ENCODE measurements at places on chromosomes 2 and 18.
A peak's percentile ranks its signal among the peaks of the same experiment; 100 is the strongest.

DNA sequence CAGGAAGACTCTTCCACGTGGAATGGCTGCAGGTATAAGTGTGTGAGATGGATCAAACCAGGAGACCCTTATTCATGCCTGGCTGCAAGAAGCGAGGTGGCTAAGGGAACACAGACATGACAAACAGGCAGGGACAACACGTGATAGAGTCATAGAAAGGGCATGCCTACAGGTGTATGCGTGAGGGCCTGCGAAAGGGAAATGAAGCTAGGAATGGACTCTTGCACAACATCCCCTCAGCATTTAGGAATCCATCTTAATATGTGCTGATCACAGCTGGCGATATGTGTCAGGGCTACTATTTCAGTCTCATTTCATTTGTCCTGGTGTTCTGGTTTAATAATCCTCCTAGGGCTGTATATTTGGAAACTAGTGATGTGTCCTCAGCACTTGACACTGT lies 291.2 kb downstream of the MYT1L start:
- no peak for DNase-seq

GRCh38 chr2:42558827-42559226 lies 9.6 kb upstream of the MTA3 start:
- no peak for DNase-seq

DNA sequence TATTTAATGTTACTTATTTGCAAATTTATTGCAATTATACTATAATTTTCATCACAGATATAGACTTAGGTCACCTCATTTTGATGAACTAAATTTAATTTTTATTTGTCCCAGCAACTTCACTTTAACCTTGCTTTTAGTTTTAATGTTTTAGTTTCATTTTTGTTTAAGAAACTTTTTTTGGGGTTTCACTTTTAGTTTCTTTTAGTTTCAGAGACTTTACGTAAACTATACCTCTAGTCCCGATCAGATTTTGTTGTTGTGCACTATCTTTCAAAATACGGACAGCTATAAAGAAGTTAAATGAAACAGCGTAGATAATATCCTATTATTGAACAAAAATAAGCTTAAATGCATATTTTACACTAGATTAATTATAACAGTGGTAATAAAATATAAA lies 460.5 kb downstream of the ERBB4 start:
- peak; percentile 22 for DNase-seq

DNA sequence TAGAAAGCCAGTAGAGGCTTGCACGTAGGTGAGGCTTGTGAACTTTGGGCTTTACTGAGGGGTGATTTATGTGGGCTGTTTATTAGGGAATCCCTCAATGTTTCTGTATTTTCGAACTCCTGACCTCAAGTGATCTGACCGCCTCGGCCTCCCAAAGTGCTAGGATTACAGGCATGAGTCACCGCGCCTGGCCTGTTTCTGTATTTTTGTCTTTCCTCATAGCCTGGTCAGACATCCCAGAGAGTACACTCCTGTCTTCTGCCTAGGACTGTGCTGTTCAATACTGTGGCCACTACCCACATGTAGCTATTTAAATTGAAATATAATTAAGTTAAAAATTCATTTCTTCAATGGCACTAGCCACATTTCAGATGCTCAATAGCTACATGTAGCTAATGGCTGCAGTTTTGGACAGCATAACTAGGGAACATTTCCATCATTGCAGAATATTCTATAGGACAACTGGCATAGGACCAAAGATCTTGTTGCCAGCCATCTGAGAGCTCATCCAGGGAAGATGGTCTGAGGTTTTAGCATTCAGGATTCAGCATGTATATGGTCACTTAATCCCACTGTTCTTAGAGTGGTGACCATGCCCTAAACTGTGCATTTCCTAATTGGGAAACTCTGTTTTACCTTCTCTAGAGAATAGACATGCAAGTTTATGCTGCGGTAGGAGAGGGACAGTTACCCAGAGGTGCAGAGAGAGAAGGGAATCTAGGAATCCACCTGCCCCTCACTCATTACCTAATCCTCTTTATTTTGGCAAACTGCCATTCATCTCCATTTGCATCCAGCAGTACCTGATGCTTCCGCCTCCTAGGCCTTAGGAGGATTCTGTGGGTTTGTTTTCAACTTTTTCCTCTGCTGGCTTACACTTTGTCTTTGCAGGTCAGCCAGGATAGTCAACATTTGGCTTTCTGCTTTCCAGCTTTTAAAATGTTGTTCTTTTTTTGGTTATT lies 64.4 kb downstream of the LCLAT1 start:
- peak; percentile 40 for DNase-seq

GRCh38 chr2:223724861-223725260 lies 112.5 kb downstream of the AP1S3 start:
- DNase-seq = peak; percentile 15

DNA sequence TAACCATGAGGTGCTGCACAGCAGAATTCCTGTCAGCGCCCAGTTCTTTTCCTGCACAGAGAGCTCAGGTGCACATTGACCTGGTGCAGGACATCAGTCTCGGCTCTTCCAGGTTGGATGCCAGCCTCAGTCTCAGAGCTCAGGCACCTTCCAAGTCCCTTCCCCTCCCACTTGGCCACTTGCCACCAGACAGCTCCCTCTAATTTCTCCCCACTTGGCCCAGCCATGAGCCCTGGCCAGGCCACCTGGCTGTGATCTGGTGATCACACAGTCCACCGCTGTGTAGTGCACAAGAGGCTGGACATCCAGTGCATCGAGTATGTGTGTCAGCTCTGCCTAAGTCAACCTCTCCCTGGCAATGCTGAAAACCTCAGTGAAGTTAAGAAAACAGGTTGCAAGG lies 336.6 kb upstream of the MYT1L start:
- DNase-seq = no peak

DNA sequence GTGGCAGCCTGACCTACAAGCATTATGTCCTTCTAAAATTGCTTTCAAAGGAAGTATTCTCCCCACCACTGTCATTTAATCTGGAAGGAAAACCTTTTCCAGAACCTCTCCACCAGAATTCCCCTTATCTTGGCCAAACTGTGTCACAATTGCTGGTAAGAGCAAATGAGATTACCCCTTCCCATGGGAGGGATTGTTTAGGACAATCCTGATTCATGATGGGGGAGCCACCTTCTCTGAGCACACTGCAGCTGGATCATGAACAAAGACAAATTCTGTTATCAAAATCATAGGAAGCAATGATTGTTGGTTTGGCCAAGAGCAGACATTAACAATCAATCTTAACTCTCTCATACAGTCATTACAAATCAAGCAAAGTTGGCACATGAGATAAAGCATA lies 18.1 kb upstream of the ATOH8 start:
- peak; percentile 81 for DNase-seq

GRCh38 chr18:579238-579637 lies 942 bp upstream of the CETN1 start:
- DNase-seq = no peak

- DNase-seq = peak; percentile 7
Measured at GRCh38 chr2:54866179-54866578, 142.7 kb downstream of the EML6 start.

DNA sequence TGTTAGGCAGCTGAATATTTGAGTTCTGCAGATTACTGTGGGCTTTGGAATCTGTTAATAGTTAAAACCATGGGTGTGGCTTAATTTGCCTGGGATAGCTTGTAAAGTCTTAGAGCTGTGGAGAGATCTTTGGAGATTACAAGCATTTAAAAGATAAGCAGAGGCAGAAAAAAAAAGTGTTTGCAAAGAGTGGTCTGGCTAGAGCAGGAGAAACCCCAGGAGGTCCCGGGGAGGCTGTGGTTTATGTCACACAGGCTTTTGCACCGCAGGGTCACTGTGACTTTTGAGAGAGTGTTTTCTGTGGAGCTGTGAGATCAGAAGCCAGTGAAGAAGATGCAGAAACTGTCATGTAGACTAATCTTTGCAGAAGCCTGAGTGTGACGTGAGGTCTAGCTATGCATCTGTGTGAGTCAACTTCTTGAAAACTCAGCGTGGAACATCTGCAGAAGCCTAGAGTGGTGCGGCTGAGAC lies 49.0 kb downstream of the SETBP1 start:
- peak; percentile 75 for DNase-seq

GRCh38 chr2:222846003-222846402 lies 14.8 kb upstream of the ACSL3 start:
- no peak for DNase-seq

GRCh38 chr2:209619782-209620181 lies 151.8 kb upstream of the UNC80 start:
- no peak for DNase-seq

- no peak for DNase-seq
Measured at GRCh38 chr18:68041327-68041726, 524.8 kb upstream of the DSEL start.

DNA sequence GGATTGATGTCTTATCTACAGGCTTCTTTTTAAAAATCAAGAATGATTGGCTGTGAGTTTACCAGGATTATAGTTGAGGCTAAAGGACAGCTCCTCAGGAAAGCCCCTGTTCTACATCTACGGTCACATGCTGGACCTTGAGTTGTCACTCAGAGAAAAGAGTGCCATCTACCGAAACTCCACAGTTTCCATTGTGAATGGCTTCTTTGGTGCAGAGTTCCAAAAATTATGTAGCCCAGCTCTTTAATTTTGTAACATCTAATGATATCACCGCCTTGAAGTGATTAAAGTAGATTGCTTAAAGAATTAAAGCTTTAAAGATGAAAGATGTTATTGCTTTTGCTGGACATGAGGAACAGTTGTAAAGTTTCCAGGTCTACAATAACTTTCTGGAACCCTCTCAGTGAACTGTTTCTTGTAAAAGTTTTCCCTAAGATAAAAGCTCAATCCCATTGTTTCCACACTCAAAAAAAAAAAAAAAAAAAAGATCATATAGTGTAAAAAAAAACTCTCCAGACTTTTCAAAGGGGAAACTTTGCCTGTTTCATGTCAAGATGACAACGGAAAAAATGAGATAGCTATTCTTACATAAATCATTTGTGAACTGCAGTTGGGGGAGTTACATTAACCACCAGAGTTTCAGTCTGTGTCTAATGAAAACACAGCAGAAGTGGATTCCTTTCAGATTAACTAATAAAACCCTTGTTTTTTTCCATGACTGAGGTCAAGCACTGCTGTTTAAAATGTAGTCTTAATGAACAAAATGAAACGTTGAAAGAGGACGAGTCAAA lies 4.3 kb downstream of the COL3A1 start:
- DNase-seq = peak; percentile 98

GRCh38 chr2:50143822-50144575 lies 887.9 kb downstream of the NRXN1 start:
- DNase-seq = peak; percentile 25

DNA sequence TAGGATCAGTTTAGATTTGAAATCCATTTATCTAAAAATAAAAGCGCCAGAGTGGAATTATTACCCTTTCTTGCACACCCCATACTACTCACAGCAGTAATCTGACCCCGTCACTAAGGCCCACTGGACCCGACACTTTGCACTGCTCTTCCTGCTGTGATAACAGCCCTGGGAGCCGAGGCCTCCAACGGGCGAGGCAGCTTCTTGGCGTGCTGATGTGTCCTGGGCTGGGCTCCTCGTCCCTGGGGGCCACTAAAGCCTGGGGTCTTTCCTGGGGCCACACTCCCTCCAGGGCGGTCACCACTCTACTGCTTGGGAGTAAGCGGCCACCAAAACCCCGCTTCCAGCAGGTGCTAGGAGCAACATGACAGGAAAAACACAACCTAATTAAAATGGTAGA lies 61.7 kb downstream of the ZAP70 start:
- DNase-seq = no peak

DNA sequence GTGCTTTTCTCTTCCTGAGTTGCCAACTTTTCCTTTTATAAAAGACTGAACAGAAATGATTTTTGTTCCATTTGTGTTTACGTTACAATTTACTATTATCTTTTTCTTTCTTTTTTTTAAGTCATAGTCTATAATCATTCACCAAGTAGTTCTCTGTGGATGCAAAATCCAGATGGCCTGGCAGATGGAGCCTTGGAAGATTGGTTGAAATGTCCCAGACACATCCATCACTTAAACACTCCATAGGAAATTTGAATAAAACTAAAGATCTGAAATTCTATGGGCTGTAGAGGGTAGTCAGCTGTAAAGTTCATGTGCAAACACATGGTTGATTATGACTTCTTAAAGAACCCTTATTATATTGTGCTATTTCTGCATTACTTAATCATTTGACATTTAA lies 164.8 kb upstream of the DOCK10 start:
- no peak for DNase-seq

DNA sequence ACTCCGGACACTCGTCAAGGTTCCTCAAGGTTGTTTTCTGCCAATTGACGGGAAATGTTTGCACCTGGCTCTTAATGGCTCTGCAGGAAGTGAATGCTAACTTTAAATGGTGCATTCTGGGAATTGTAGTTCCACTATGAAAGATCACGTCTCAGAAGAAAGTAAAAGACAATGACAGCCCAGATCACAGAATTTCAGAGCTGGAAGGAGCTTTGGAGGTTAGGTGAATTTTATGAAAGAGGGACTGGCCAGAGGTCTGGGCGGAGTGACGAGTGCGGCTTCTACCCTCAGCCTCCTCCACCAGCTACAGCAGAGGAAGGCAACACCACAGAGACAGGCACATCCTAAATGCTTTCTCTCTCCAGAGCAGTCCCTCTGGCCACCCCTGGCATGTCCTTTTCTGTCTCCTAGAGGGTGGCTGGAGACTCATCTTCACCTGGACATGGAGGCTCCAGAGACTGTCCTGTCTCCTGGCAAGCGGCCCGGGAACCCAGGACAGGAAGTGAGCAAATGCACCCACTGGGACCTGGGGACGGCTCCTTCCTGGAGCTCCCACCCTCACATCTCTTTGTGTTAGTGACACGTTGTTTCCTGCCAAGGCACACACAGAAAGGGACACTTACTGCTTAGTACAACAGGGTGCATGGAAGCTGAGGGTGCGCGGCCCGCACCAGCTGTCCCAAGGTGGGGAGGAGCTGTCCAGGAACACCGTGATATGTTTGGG lies 19.4 kb downstream of the THAP4 start:
- no peak for DNase-seq

GRCh38 chr2:99772591-99773331 lies 282.9 kb upstream of the REV1 start:
- no peak for DNase-seq

GRCh38 chr2:42510608-42511243 lies 16.9 kb upstream of the KCNG3 start:
- no peak for DNase-seq
